ENCODE measurements at places on chromosomes 2 and 18. TPM values are rescaled to one million over a fixed set of nuclear protein-coding genes. Genes with fewer than 3 reads are reported as not detected.

The GKN2 gene
- total RNA-seq, result not detected

The RAPGEF4 gene
- total RNA-seq, result 4.7 TPM

The NT5C1B gene
- total RNA-seq, result not detected

The NCK2 gene
- total RNA-seq, result 62.4 TPM

The NOP58 gene
- 216 TPM for total RNA-seq

The RTP5 gene
- total RNA-seq, result 0.50 TPM

The LRRC30 gene
- not detected for total RNA-seq

The AGXT gene
- not detected for total RNA-seq

The BCL2L11 gene
- total RNA-seq, result 22.5 TPM

The TWIST2 gene
- total RNA-seq, result 13.6 TPM

The GLI2 gene
- total RNA-seq, result 53.6 TPM

The NXPH2 gene
- 8.3 TPM for total RNA-seq

The MTCL1 gene
- 35.1 TPM for total RNA-seq

The TFCP2L1 gene
- total RNA-seq, result 6.4 TPM

The QPCT gene
- total RNA-seq, result 16.5 TPM

- no peak for DNase-seq
Measured at GRCh38 chr18:44850001-44850400, 169.3 kb downstream of the SETBP1 start.

DNA sequence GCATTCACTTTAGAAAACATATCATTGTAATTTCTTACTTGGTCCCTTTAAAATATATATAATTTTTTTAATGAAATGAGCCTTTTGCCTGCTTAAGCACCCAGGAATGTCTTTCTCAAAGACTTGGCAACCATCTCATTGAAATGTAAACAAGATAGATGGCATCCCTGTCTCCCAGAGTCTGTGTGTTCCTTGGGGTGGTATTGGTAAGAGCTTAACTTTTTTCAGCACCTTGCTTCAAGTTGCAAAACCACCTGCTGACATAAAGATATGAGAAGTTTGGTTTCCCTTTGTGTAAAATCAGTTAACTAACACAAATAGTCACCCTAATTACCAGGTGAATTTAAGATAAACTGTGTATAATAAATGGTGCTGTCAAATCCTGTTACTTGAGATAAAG, 266.9 kb downstream of the DSC3 start:
- DNase-seq, result peak; percentile 45

GRCh38 chr2:19360966-19361321, 2.5 kb upstream of the OSR1 start:
- peak; percentile 44 for DNase-seq

- peak; percentile 24 for DNase-seq
Measured at GRCh38 chr2:8315531-8316165, 366.2 kb upstream of the ID2 start.

- no peak for DNase-seq
Measured at GRCh38 chr2:188610827-188611226, 319.2 kb downstream of the GULP1 start.

GRCh38 chr2:5839550-5839949, 147.4 kb downstream of the SOX11 start:
- no peak for DNase-seq

- DNase-seq, result no peak
Measured at GRCh38 chr18:58297198-58297597, 253.2 kb downstream of the NEDD4L start.

- DNase-seq, result no peak
Measured at GRCh38 chr2:6958616-6959235, 41.5 kb downstream of the RNF144A start.

- no peak for DNase-seq
Measured at GRCh38 chr2:8656160-8656641, 25.7 kb upstream of the ID2 start.

- DNase-seq, result no peak
Measured at GRCh38 chr2:201980389-201980821, 53.2 kb upstream of the FZD7 start.

DNA sequence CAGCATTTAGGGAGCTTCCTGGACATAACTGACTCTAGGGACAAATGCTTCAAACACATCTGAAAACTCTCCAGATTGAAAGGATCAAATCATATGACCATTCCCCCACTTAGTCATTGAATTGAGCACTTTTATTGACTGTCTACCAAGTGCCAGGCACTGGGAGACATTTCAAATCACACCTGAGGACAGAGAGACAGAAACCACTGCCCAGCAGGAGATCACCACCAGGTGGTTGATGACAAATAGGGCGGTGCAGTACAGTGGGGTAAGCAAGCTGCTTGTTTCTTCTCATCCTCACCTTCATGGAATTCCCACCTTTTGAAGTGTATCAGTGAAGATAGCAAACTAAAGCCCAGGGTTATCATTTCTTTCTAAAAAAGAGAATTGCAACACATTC, 19.0 kb upstream of the CXCR4 start:
- no peak for DNase-seq

DNA sequence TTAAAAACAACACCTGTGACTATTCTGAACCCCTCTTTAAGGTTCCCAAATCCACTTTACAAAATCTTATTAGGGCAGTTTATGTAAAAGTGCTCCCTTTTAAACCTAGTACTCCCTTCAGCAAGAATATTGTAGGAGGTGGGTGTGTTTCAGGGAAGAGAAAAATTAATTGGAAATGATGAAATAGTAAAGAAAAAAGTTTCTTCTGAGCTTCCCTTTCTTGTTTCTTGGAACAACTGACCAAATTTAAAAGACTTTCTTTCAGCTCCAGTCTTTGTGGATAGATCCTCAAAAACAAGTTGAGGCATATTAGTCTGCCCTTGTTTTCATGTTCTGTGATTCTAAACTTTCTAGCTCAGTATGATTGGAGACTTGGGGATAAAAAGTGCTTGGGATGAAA, 3.0 kb downstream of the VWA3B start:
- no peak for DNase-seq

DNA sequence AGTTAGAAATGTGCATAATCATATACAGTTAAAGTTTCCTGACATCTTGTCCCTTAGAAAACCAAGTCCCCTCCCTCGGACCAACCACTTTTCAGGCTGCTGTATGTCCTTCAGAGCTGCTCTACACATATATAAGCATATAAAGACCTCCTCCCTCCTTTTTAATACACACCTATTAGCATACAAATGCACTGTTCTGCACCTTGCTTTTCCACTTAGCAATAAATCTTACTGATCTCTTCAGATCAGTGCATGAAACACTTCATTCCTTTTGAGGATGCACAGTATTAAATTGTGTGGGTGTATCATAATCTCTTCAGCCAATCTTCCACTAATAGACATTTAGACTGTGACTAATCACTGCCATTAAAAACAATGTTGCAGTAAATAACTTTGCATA, 79.8 kb downstream of the CNTNAP5 start:
- DNase-seq, result no peak

- no peak for DNase-seq
Measured at GRCh38 chr2:31729065-31729439, 148.3 kb upstream of the SRD5A2 start.

DNA sequence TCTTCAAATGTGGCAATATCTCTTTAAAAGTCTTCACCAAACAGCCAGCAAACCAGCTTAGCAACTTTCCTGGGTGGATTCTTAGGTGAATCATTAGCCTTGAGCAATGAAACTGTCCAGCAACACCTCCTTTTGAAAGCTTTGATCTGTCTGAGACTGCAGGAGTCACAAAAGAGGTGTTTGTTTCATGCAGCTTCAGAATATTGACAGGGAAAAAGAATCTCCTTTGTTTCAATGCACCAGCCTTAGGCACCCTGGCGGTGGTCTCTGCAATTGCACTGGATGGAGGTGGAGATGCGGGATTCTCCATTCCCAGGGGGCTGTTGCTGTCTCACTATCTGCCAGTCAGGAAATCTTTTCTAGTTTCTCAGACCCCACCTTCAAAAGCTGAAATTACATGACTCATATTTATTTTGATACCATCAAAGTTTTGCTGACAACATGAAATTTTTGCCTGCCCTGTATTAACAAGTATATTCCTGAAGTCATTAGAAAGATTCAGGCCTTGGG, 76.0 kb upstream of the DSG1 start:
- DNase-seq, result peak; percentile 80

GRCh38 chr2:236970656-236971010, 115.1 kb upstream of the COPS8 start:
- no peak for DNase-seq

DNA sequence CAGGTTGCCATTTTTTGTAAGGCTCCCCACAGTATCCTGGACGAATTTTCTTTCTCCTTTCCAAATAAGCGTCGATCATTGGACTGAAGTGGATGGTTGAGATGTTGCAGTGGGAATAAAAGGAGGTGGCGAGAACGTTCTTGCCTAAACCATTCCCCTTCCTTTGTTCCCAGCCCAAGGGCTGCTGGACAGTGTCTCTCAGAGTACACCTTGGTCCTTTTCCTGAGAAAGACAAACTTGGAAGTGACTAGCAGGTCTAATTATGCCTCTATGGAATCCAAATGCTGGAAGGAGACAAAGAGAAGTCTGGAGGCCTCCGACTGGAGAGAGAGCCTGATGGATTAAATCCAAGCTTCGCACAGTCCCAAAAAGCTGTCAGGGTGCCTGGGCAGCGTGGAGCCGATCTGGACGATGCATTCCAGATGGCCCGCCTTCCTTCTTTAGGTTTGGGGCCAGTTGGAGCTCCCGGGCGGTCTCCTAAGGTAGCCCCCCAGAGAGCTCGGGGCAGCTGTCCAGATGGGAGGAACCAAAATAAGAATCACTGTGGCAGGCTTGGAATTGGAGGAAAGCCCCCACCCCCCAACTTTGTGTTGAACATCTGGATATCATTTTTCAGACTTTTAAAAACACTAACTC, 186.8 kb downstream of the TMEM247 start:
- DNase-seq, result no peak

- DNase-seq, result no peak
Measured at GRCh38 chr2:55148269-55148668, 83.8 kb downstream of the CLHC1 start.

DNA sequence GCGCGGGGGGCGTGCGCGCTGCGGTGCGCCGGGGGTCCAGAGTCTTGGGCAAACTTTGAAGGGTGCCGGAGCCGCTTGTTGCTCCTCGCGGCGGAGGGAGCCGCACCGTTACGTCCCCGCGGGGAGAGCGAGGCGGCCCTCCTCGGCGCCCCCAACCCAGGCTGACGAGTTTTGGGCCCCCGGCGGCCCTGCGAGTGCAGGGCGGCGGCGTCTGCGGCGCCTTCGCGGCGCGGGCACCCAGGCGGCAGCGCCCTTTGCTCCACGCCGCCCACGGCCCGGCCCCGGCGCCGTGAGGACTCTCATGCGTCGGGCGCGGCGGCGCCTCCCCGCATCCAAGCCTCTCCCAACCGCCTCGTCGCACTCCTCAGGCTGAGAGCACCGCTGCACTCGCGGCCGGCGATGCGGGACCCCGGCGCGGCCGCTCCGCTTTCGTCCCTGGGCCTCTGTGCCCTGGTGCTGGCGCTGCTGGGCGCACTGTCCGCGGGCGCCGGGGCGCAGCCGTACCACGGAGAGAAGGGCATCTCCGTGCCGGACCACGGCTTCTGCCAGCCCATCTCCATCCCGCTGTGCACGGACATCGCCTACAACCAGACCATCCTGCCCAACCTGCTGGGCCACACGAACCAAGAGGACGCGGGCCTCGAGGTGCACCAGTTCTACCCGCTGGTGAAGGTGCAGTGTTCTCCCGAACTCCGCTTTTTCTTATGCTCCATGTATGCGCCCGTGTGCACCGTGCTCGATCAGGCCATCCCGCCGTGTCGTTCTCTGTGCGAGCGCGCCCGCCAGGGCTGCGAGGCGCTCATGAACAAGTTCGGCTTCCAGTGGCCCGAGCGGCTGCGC, 814 bp downstream of the FZD7 start:
- DNase-seq, result no peak

DNA sequence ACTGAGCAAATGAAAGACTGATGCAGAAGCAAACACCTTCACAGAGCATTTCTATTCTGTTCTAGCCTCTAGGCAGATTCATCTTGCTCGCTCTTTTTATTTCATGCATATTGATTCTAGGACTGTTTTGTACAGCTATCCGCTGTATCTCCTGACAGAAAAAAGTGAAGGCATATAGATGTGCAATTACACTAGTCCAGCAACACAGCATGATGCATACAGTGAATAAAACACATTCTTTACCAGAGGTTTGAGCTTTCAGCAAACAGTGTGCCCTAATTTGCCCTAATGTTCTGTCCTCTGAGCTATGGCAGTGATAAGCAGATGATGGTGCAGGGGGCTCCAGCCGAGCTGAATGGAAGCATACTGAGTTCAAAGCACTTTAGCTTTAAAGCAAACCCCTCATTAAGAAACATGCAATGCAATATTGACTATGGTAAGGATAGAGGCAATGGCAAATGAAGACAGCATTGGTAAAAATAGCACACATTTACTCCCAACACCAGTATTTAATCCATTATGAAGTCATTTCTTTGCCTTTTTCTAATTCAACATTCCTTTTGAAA, 141.2 kb upstream of the RGPD4 start:
- no peak for DNase-seq

All from GM23338 (cell line).